ENCODE measurements at places on chromosomes 5 and 9.

DNA sequence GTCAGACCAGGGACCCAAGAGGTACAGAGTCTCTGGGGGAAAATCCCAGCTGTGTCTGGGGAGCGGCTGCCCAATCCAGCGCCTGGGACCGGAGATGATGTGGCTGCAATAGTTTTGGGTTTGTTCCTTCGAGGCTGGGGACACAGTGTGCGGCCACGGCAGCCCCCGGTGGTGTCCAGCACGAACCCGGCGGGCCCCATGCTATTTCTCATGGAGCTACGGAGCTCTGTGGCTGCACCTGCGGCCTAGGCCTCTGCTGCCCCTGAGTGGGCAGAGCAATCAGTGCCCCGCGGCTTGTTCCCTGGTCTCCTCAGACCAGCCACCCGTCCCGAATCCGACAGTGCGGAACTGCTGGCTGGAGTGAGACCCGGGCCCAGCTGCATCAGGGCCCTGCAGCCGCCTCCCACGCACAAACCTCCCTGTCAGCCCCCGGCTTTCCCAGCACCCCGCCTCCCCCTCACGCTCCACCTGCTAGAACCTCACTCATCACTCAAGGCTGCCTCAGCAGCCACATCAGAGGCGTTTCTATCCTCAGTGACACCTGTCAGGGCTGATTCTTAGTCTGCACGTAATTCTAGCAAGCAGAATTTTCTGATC is 29.0 kb downstream of the SARDH start:
- DNase-seq = peak; percentile 29

DNA sequence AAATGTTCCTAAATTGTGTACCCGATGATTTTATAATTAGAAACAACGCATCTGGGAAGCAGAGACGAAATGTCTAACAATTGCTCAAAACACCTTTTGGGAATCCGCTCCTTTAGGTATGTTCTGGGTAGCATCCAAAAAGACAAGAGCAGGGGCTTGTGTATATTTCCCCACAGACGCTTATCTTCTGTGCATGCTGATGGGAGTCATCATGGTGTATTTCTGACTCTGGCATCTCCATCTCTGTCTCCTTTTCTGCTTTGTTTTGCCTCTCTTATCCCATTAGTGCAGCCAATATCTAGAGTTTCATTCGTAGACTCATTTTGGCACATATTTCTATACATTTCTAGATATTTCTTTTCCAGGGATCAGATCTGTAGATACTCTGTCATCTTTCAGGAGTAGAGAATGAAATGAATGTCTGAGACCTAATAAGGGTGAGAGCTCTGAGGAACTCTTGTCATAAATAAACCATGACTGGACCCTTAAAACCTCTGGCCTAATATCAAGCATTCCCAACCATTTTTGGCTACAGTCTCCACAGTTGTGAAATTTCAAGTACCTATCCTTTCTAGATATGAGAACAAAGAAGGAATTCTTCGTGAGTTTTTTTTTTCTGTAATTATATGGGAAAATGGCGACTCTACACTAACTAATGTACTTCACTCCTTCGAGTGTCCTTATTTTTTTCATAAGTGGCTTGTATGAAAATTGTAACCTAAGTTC is 508.2 kb downstream of the ACTL7B start:
- DNase-seq = no peak

- no peak for DNase-seq
Observed at GRCh38 chr5:124773315-124774311, 27.2 kb upstream of the ZNF608 start.

DNA sequence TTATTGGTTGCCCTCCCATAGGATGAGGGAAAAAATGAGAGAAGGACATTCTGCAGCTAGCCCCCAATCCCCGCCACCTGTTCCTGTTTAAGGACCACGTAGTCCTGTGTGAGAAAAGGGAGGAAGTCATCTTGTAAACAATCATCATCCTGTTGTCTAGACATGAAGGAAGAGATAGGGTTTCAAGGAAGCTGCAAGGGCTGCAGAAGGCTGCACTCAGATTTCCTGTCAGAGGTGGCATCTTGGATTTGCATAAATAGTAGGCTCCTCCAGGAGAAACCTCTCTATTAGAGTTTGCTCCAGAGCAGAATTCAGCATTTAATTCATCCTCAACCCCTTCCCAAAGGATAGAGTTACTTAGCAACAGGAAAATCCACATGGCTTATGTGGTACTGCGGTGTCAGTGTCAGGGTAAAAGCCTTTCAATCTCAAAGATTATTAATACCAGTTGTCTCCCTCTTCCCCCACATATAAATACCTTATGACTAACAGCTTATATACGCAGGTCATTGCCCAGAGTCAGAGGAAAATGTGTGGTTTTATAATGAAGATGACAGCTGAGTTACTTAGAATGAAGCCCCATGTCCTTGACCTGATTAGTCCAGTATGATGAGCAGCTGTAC is 4.6 kb upstream of the DNAJC18 start:
- DNase-seq = no peak

GRCh38 chr5:72692231-72692637 is 124.2 kb upstream of the TNPO1 start:
- DNase-seq = no peak

- DNase-seq = no peak
Observed at GRCh38 chr9:10000669-10001068, 612.1 kb downstream of the PTPRD start.

DNA sequence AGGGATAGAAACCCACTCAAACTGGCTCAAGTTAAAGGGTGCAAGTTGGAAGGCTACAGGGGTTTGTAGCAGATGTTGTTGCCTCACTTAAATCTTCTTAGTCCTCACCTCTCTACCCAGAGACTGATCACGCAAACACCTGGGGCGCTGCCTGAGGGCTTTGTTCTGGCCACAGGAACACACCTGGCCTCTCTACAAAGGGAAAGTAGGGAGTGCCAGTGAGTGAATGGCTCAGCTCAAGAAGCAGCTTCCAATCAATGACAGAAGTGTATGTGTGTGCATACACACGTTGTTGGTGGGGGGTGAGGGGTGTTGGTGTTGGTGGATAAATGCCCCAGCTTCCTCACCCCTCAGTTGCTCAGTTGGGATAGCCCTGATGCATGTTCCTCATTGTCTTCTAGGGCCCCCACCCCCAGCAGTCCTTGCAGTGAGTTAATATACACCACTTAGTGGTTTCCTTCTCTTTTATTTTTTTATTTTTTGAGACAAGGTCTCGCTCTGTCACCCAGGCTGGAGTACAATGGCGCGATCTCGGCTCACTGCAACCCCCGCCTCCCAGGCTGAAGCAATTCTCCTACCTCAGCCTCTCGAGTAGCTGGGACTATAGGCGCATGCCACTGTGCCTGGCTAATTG is 30.6 kb upstream of the CTNNA1 start:
- no peak for DNase-seq

- DNase-seq = no peak
Observed at GRCh38 chr5:61559146-61559545, 227.1 kb downstream of the ZSWIM6 start.

DNA sequence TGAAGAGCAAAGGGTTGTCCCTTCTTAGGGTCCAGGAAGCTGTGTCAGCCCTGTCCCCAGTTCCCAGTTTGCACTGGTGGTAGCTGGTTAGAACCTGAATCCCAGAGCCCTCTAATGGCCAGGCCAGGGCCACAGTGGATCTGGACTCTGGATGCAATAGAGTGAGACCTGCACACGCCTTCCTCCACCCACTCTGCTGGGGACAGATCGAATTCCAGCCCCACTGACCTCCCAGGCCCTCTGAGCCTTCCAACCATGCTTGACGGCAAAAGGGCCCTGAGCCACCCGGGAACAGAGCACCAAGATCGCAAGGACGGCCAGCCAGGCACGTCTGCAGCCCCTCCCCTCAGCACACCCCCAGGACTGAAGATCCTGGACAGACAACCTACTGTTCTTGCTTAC is 23.7 kb downstream of the NAIF1 start:
- DNase-seq = no peak

Data from stimulated activated CD8-positive, alpha-beta memory T cell treated with anti-CD3 and anti-CD28 coated beads, Interleukin-4, amount 100 ng/mL, for 1 hour (primary cell).